GF-D8 (cell line): ENCODE measurements at places on chromosomes 16 and 17.

- no peak for DNase-seq
These were observed 19.6 kb upstream of the N4BP1 start for GRCh38 chr16:48629531-48629930.

DNA sequence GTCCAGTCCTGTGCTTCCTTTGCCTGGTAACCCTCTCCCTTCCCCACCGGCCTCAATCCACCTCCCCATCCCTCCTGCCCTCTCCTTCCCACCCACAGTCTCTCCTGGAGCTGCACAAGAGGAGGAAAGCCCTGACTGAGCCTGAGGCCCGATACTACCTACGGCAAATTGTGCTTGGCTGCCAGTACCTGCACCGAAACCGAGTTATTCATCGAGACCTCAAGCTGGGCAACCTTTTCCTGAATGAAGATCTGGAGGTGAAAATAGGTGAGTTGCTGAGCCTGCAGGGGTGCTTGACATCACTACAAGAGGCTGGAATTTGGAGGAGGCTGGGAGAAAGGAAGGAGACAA is 1.3 kb downstream of the PLK1 start:
- no peak for DNase-seq

GRCh38 chr17:28487881-28488532 is 14.6 kb downstream of the SLC13A2 start:
- DNase-seq: no peak

GRCh38 chr17:1553354-1554266 is 9.0 kb downstream of the PITPNA start:
- DNase-seq: no peak

GRCh38 chr17:80819422-80820164 is 172.0 kb upstream of the CHMP6 start:
- DNase-seq: peak; percentile 72
